ENCODE measurements at places on chromosomes 7 and 10.

- DNase-seq: no peak
Observed at GRCh38 chr7:83457022-83457892, 191.7 kb downstream of the SEMA3E start.

GRCh38 chr10:35770817-35771355 is 128.8 kb upstream of the FZD8 start:
- no peak for DNase-seq

DNA sequence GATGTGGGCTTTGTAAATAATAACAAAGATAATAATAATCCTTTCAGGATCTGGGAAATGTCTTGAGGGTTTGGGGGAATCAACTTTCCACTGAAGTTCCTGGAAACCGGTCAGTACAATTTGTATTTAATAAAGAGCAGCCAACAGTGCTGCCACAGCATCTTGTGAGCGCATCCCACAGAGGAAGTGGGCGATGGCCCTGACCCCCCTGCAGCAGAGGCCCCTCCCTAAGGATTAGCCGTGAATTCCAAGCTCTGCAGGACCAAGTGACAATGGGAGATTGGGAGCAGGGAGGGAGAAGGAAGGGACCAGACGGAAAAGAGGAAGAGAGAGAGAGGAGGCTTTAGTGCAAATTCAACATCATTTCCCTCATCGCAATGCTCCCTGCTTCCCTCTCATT is 349.2 kb downstream of the RNLS start:
- no peak for DNase-seq

GRCh38 chr10:78860260-78860914 is 208.4 kb upstream of the ZMIZ1 start:
- no peak for DNase-seq

GRCh38 chr10:77093126-77093525 is 544.5 kb downstream of the KCNMA1 start:
- DNase-seq: no peak

- no peak for DNase-seq
Observed at GRCh38 chr7:45460379-45460778, 113.8 kb upstream of the ADCY1 start.

GRCh38 chr7:126485791-126486190 is 767.0 kb downstream of the GRM8 start:
- DNase-seq: no peak

DNA sequence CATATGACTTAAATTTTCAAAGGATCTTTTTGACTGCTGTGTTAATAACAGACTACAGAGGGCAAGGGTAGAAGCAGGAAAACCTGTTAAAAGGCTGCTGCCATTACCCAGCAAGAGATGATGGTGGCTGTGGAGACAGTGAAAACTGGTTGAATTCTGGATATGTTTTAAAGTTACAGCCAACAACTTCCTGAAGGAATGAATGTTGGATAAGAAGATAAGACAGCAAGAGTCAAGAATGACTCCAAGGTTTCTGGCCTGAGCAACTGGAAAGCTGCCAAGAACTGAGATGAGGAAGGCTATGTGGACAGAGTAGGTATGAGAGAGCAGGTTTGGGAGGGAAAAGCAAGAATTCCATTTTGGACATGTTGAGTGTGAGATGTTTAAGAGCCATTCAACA is 19.1 kb downstream of the CNOT4 start:
- no peak for DNase-seq

- no peak for DNase-seq
Observed at GRCh38 chr7:158113321-158114025, 474.1 kb downstream of the PTPRN2 start.

- peak; percentile 4 for DNase-seq
Observed at GRCh38 chr10:122567056-122567660, 6.6 kb downstream of the DMBT1 start.

GRCh38 chr7:34807548-34808340 is 149.7 kb downstream of the NPSR1 start:
- DNase-seq: no peak

- no peak for DNase-seq
Observed at GRCh38 chr7:112649560-112649959, 140.6 kb downstream of the TMEM168 start.

GRCh38 chr10:14403881-14404623 is 73.3 kb upstream of the FRMD4A start:
- DNase-seq: no peak

DNA sequence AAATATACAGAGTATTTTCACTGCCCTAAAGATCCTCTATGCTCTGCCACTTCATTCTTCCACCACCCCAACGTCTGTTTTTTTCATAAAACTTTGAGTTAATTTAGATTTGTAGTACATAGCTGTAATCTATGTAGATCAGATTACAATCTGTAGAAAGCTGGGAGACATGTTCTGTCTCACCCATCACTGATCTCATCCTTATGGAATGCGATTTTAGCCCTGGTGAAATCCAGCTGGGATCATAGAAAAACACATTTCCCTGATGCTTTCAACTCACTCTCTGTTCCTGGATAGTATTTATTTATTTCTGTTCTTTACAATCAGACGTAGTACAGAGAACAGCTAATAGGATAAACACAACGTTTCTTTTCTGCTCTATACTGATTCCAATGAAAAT is 521.0 kb downstream of the KIF20B start:
- no peak for DNase-seq

- no peak for DNase-seq
Observed at GRCh38 chr7:52794621-52795020, 240.8 kb upstream of the POM121L12 start.

DNA sequence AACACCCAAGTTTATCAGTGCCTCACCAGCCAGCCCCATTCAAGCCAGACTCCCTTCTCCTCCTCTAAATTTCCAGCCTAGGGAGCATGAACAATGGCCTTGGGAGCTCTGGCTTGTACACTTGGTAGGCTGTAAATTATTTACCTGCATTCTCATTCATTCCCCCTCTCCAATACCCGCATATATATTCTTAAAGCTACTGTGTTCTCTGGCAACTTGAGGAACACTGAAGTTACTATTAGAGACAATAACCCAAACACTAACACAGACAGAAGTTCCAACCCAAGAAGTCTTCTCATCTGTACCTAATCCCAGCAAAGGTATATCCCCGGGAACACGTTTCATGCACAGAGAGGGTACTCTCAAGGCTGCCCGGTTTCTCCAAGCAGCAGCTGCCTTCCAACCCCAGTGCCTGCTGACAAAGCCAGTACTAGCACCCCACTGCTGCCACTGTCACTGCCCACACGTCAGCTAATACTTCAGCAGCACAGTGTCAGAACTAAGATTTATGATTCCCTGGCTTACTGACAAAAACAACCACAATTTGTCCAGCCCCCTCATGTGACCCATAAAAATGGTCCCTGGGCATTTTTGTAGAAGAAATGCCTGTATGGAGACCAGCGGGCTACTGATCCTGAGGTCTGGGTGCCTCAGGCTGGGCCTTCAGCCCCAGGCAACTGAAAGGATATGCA is 3.1 kb downstream of the WDR91 start:
- peak; percentile 66 for DNase-seq

- no peak for DNase-seq
Observed at GRCh38 chr10:112202561-112203241, 19.1 kb upstream of the GPAM start.

DNA sequence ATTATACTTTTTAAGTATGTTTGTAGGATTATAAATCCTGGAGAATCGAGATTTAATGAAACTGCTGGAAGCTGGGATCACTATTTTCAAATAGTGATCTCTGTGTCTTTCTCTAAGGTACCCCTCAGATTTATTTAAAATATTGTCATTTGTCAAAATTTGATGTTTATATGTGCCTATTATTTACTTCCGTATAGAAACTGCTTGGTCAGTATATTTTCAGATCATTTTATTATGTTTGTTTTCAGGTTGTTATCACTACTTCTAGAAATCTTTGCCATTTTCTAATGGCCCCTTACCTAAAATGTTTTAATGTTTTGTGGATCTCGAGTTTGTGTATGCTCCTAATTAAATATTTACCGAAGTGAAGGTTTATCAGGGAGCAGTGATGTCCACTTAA is 183.7 kb downstream of the SND1 start:
- DNase-seq: no peak

DNA sequence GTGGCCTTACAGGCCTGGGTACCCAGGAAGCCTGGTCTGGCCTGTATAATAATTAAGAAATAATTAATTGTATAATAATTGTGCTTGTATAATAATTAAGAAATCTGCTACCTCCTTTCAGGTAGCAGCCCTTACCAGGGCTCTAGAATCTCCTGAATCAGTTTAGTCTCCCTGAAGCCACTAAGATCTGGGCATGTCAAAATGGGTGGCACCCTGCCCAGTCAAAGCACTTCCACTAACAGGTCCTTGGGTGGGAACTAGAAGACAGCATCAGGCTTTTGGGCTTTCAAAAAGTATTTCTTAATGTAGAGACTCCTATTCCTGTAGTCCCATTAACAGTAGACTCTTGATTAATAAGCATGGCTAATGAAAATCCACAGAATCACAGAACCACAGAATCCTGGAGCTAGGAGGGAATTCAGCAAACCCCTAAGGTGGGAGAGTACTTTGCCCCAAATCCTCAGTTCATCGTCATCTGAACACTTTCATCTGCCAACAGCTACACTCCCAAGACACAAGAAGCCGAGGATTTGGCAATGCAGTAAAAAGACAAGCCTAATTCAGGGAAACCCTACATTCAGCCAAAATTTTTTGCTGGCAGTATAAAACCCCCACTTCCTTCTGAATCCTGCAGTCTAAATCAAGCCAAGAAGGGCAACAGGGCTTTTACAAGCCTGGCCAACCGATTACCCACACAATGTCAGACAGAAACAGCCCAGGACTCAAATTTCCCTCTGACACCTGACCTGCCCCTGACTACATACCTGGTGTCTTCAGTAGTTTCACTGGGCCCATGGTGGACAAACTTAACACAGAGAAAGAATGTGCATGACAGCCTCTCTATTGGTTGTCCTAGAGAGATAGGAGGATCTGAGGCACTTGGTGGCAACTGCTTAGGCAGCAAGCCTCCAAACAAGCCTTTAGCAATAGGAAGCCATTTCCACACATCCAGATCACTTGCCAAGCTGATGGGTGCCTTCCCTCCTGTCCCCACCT is 5.9 kb upstream of the IL6 start:
- DNase-seq: no peak

DNA sequence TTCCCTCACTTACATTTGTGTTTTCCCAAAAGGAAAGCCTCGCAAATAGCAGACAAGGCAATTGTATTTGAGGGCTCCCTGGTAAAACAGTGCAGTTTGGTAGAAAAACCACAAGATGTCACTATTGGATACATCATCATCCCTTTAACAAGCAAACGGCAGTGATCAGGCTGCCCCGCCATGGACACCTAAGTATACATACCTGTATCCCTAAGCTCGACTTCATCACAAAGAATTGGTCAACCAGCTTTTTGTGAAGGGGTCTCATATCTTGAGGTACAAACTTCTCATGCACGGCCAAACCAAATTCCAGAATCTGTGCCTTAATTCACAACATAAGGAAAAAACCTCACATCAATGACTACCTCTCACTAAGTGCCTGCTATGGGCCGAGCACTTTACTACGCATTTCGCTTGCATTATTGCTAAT is 179.5 kb upstream of the IMMP2L start:
- peak; percentile 49 for DNase-seq

- DNase-seq: no peak
Observed at GRCh38 chr7:130419658-130420057, 21.2 kb downstream of the CEP41 start.

DNA sequence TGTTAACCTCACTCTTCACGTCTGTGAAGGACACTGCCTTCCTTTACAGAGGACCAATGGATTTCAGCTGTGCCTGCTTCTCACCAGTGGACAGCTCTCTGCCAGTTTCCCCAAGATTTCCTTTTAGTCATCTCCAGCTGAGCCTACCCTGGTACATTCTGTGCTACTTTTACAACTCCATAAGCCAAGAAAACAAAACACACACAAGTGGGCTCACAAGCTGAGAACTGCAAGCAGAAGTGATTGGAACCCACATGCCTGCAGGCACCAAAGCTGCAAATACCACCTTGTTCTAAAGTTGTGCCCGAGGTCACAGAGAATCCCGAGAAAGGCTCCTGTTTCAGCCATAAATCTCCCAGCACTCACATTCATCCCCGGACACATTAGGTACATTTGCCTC is 636.8 kb downstream of the PHTF2 start:
- no peak for DNase-seq

DNA sequence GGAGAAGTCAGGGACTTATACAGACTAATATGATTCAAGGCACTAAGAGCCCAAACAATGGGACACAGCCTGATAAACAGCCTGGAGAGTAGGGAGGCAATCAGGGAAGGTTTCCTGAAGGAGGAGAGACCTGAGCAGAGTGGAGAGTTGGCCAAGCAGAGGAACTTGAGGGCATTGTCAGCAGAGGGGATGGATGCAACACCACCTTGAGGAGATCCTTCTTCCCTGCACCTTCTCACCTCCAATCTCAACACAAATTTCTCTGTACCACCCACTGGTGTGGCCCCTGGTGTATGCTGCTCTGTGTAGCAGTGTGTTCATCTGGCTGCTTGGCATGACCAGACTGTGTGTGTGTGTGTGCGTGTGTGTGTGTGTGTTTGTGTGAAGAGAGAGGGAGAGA is 146.2 kb downstream of the WDR11 start:
- DNase-seq: no peak

GRCh38 chr10:15237351-15237750 is 68.9 kb upstream of the NMT2 start:
- no peak for DNase-seq

GRCh38 chr7:149816794-149817193 is 21.4 kb upstream of the ZNF862 start:
- no peak for DNase-seq

DNA sequence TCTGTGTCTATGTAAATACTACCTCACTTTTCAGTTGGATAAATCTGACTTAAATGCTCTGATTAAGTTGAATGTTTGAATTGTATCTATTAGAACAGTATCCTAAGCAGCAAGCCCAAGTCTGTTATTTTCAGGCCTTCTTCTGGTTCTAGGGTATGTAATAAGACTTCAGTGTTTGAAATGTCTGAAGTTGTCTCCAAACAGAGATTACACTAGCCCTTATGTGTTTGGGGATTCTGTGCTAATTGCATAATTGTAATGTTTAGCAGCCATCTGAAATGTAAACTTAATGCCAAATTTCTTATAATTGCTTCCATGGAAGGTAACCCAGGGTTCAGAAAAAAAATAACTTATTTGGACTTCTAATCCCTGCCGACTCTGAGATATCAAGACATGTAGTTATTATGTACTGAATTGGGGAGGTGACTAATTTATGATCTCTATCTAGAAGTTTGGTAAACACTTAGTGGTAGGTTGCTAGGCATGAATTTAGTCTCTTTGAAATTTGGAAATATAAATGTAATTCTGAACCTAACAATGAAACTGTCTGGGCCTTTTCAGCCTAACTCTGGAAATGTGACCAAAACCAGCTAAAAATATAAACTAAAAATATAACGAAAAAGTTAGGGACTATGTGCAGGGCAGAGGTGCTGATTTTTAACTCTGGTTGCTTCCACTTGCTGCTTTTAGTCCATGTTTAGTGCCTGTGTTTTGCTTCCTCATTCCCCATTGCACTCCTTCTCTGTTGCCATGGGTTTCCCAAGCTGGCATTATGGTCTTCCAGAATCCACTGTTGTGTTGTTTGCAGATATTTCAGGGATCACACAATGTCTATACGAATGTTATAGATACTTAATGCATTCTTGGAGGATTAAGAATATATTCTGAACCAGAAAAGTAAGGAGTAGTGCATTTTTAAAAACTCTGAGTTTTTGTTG is 54.8 kb downstream of the MCU start:
- no peak for DNase-seq

- DNase-seq: no peak
Observed at GRCh38 chr7:47553309-47553708, 28.6 kb downstream of the TNS3 start.

- DNase-seq: no peak
Observed at GRCh38 chr10:131452926-131453720, 141.6 kb upstream of the TCERG1L start.
